GM06990 (cell line): ENCODE measurements at places on chromosomes 1 and 21.

DNA sequence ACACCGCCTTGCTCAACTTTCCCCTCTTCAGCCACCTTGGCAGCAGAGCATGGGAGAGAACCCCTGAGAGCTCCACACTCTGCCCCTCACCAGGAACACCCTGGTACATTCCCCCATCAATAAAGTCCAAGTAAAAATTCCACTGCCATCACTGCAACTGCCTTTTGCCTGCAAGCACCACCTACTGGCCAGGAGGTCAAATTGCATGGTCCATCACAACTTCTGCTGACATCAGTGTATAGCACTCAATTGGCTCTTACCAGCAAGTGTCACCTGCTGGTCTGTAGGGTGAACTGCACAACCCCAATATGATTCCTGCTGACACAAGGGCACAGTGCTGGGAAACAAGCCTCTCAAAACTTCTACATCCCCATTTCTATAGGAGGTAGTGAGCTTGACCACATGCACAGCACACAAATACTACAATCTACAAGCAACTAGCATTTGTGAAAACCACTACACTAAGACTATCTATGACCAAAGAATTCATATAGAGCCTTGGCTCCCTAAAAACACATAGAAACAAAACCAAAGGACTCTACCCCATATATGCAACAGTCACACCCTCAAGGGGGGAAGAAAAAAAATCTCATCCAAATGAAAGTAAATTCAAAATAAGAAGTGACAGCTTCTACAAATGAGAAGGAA is 69.2 kb downstream of the FASLG start:
- DNase-seq, result no peak

GRCh38 chr1:31843506-31843905 is 27.7 kb upstream of the SPOCD1 start:
- no peak for DNase-seq

GRCh38 chr1:3553166-3553939 is 58.0 kb downstream of the MEGF6 start:
- no peak for DNase-seq

DNA sequence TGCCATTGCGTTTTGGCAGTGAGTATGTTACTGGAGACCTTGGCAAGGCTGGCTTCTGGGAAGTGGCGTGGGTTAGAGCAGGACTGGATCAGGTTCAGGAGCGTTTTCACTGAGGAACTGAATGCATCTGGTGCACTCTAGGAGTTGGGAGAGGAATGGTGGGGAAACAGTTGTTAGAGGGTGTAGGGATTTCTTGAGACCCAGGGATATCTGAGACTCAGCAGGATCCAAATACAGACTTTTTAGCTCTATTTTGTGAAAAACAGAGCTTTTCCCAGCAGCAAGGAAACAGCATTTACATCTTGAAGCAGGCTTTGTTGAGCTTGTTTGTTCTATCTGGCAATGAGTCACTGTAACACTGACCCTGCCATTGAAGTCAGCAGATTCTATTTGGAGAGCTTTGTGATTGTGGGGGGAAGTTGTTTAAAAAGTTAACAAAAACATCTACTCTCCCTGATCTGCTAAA is 56.9 kb upstream of the NRIP1 start:
- no peak for DNase-seq

GRCh38 chr1:25679171-25679570 is 62.6 kb downstream of the MAN1C1 start:
- DNase-seq, result no peak

GRCh38 chr1:201430776-201431175 is 9.2 kb upstream of the TNNI1 start:
- no peak for DNase-seq

DNA sequence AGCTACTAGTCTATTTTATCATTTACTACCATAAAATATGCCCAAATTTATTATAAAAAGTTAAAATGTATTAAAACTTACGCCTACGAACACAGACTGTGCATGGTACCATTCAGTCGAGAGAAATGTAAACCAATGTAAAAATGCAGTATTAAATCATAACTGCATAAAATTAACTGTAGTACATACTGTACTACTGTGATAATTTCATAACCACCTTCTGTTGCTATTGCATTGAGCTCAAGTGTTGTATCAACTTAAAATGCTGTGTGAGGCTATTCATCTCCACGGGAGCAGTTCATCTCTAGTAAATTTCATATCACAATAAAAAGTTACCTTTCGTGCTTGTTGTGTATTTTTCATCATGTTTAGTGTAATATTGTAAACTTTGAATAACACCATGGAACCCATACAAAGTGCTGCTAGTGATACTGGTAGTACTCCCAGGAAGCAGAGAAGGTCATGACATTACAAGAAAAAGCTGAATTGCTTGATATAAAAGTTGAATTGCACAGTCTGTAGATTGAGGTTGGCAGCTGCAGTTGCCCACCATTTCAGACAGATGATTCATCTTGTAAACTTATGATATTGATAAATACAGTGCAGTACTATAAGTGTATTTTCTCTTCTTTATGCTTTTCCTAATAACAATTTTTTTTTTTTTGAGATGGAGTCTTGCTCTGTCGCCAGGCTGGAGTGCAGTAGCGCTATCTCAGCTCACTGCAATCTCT is 19.0 kb upstream of the CENPF start:
- no peak for DNase-seq

DNA sequence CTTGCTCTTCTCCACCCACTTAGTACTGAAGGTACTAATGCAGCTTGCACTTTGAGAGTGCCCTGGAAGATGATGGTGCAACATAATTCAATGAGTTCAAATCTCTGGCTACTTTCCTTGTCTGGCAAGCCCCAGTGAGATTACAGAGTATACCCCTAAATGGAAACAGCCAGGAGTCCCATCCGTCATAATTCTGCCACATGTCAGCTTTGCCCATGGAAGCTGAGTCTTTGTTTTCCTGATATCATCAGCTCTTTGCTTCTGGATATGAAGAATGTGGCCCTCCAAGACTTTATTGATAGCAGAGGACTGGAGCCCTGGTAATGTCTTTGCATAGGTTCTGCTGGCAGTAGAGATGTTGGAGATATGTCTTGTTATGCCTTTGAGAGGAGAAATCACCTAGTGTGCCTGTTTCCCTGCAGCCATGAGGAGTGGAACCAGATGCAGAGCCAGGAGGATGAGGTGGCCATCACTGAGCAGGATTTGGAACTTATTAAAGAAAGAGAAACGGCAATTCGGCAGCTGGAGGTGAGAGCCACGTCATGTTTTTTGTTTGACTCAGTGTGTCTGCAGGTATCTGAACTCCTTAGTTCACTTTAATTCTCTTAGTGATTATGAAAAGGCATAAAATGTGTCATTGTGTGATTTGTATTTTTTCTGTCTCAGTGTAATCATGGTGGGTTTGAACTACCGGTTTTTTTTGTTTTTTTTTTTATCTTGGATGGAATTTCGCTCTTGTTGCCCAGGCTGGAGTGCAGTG is 18.7 kb upstream of the PPP1R8 start:
- no peak for DNase-seq

- no peak for DNase-seq
Measured at GRCh38 chr1:32448773-32449456, 16.0 kb upstream of the ZBTB8B start.

- no peak for DNase-seq
Measured at GRCh38 chr1:159532922-159533321, 2.9 kb downstream of the OR10J5 start.

DNA sequence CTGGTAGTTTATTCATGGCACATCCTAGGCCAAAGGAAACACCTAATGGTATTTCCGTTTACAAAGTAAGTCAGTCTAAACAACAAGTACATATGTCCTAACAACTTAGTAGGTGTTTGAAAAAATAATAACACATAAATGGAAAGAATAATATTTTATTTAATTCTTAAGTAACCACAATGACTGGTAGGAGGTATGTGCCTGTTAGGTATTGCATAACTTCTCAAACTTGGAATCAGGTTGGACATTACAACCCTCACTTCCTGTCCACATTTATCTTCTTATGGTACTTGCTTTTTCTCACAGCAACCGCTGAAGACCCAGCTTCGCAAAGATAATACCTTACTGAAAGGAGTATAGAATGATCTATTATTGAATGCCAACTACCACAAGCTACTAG is 64.2 kb downstream of the VPS13D start:
- DNase-seq, result no peak

DNA sequence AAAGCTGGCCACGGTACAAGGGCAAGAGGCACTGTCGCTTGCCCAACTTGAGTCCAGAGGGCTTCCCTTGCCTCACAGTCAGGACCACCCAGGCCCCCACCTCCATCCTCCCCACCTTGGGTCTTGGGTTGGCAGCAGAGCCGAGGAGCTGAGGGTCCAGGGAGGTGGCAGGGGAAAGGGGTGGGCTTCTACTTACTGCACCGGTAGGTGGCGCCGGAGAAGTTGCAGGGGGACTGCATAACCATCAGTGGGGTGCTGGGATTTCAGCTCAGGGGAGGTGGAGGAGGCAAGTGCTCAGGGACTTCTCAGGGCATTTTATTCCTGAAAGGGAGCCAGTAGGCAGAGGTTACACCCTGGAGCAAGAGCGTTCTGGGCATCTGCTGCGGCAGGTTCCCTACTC is 44.0 kb downstream of the TRIM62 start:
- no peak for DNase-seq

DNA sequence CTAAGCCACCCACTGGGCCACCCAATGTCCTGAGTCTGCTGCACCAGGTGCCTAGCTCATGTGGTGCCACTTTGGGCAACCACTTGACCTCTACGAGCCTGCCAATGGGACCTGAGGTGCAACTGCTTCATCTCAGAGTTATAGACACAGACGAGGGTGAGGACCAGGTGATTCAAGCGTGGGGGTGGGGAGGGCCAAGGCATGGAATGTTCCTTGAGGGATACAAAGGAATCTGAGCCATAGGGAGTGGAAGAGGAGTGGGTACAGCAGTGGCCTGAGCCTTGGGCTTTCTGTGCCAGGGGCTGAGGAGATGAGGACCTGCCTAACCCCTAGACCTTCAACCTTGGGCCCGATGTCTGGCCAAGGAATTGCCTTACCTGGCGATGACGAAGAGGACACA is 209.1 kb downstream of the GRIK3 start:
- no peak for DNase-seq

DNA sequence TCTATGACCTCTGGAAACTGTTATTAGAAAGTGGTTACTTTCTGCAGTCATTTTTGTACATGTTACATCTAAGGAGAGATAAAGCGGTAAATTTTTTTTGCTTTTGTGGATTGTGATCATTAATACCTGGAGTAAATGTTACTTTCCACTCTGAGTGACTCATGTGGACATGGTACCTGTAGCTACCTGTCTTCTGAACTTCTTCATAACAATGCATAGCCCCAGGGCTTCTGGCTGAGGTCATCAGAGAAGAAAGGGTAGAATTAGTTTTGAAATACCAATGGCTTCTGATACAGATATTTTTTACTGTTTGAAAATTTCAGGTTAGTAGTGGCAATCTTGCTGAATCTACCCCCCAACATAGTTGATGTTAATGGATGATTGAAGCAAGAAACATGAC is 489.3 kb downstream of the RWDD3 start:
- no peak for DNase-seq

GRCh38 chr1:206586501-206587445 is 25.5 kb downstream of the EIF2D start:
- DNase-seq, result no peak

GRCh38 chr1:5432436-5432835 is 559.8 kb downstream of the NPHP4 start:
- DNase-seq, result no peak

- DNase-seq, result no peak
Measured at GRCh38 chr1:198699167-198700015, 60.6 kb downstream of the PTPRC start.

DNA sequence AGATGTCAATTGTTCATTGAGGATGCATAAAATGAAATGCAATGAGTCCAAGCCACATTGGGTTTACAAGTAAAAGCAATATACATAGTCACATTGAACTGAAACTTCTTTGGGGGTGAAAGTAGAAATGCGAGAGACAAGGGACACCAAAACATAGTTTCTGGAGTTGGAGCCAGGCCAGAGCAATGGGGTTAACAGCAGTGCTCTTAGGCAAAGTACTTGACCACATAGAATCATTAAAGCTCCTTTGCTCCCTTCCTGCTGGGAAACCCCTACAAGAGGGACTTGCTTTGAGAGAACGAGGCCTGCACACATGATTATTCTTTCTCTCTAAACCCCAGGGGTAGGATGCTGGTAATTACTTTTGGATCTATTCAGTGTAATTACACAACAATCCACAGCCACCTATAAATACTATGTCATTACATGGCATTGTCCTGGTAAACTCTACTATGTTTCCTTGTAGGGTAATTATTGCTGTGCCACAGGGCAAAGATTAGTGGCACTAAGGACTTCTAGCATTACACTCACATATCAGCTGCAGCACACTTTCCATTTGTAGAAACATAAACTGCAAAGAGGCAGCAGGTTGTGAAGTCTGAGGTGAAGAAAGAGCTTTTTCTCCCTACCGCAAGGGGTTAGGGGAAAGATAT is 421.6 kb upstream of the PBX1 start:
- DNase-seq, result no peak

DNA sequence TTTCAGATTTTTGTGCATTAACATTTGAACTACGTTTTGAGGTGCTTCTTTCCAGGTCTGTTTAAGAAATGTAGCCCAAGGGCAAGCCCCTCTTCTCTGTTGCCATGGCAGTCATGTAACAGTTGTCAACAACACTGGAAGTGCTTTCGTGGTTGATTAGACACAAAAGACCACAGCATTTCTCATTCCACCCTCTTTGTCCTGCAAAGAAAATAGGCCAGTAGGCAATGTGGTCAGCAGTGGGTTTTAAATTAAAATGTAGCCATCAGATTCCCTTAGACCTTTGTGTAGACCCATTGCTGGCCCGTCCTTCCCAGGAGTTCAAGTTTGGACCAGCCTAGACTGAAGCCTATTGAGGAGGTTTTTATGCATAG is 35.4 kb downstream of the VANGL1 start:
- no peak for DNase-seq

GRCh38 chr1:169964206-169964605 is 70.5 kb upstream of the SCYL3 start:
- no peak for DNase-seq

GRCh38 chr21:26751305-26751704 is 93.9 kb downstream of the ADAMTS1 start:
- DNase-seq, result no peak

GRCh38 chr1:205677167-205677566 is 3.1 kb downstream of the SLC45A3 start:
- no peak for DNase-seq

DNA sequence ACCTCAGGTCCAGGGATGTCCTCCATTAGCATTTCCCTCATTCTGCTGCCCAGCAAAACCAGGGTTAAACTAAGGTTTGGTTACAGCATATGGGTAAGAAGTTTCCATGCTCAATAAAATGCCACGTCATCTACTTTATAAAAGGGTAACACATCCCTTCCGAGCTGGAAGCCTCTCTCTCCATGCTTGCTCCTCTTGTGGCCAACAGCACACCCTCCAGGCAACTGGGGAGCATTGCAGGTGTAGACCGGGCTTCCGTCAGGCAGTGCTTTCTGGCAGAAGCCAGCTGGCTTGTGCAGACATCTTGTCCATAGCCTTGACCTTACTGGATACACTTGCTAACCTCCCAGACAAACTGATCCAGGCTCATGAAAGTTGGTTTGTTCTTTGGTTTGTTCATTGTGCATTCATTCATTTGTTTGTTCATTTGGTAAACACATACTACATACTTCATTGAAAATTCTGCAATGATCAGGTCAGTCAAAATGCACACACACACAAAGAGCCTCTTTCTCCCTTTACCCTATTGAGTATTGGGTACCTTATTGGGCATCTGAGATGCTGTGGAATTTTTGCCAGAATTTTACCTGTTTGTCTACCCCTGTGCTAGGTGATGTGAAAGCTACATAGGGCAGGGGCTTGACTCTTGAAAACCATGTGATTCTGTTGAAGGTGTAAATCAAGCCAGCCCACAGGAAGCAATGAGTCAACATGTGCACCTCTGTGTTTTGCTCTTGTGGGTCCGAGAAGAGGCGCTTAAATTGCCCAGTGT is 422.8 kb downstream of the CAMTA1 start:
- no peak for DNase-seq

- no peak for DNase-seq
Measured at GRCh38 chr1:234643111-234643849, 33.3 kb upstream of the IRF2BP2 start.
